CD4-positive, alpha-beta T cell (primary cell): ENCODE measurements at places on chromosomes 11 and 22. TPM values are rescaled to one million over a fixed set of nuclear protein-coding genes. Genes with fewer than 3 reads are reported as not detected.

Gene GLYATL2
- not detected for total RNA-seq

Gene APOA4
- not detected for total RNA-seq

Gene TIGD3
- 0.73 TPM for total RNA-seq

DNA sequence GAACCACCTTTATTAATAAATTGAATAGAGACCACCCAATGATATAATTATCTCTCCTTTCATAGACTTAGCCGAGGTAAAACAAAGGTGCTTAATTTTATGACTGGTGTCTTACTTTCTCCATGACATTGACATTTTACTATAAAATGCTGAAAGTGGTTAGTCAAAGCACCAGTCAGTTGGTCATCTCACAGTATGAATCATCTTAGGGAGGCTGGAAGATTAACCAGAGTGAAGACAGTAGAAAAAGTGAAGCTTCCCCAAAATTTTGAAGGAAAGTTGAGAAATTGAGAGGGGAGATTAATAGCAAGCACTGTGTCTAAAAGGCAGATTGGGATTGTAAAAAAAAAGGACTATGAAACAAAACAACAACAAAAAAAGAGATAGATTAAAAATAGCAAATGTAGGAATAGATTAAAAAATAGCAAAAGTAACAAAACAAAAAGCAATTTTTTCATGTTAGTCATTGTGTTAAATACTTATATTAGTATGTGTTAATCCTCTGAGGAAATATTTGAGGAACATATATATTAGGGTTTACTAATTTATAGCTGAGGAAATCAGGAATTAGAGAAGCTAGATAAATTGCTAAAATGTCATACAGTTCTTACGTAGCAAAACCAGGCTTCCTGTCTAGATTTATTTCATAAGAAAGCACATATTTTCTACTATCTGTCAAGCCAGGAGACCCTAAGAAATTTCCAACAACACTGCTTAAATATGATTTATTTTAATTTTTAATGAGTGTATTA, 557.3 kb upstream of the ANO5 start:
- H3K36me3 ChIP-seq = no peaks in the 10 kb centered on the region
- peak; percentile 22 for DNase-seq
- H3K27ac ChIP-seq = no peak overlapping the region
- H3K27me3 ChIP-seq = no peaks in the 10 kb centered on the region
- no peaks in the 10 kb centered on the region for H3K4me1 ChIP-seq
- H3K4me3 ChIP-seq = no peak overlapping the region

DNA sequence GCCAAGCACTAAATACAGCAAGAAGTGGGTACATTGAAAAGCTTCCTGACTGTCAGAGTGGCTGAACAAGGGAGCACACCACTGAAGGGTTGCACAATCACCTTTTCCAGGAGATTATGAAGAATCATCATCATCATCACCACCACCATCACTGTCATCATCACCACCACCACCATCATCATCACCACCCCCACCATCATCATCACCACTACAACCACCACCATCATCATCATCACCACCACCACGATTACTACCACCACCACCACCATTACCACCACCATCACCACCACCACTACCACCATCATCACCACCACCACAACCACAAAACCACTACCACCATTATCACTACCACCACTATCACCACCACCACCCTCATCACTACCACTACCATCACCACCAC, 147.9 kb upstream of the TBCEL start:
- no peaks in the 10 kb centered on the region for H3K36me3 ChIP-seq
- no peak for DNase-seq
- no peak overlapping the region for H3K4me3 ChIP-seq
- peaks cover 3% of the 10 kb centered on the region for H3K27me3 ChIP-seq
